ENCODE measurements at places on chromosomes 1 and 21.

GRCh38 chr1:983798-984475, 2.0 kb upstream of the PERM1 start:
- DNase-seq, result no peak

DNA sequence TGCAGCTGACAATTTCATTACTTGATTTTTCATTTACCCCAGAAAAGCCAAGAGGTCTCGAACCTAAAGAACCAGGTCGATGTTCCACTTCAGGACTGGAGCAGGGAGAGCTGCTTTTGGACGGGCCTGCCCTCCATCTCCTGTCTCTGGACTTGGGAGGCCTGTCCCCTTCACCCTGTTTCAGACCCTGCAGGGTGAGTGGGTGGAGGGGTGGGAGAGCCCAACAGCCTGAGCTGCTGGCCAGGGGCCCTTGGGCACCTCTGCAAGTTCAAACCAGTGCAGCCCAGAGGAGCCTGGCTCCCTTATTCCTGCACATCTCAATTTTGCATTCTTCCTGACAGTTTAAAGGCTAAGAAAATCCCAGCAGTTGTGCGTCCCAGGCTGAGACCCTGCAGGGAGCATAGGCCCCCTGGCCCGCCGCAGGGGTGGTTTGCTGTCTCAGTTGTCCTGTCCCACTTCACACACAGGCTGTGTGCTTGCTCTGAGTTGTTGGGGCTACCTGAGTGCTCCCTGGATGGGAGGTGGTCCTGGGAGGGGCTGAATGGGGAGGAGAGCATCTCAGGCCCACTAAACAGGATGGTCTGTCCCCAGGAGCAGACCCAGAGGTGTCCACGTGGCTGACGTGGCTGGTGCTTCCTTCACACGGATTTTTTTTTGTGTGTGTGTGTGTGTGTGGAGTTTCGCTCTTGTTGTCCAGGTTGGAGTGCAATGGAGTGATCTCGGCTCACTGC, 443.7 kb downstream of the PTPRU start:
- no peak for DNase-seq

DNA sequence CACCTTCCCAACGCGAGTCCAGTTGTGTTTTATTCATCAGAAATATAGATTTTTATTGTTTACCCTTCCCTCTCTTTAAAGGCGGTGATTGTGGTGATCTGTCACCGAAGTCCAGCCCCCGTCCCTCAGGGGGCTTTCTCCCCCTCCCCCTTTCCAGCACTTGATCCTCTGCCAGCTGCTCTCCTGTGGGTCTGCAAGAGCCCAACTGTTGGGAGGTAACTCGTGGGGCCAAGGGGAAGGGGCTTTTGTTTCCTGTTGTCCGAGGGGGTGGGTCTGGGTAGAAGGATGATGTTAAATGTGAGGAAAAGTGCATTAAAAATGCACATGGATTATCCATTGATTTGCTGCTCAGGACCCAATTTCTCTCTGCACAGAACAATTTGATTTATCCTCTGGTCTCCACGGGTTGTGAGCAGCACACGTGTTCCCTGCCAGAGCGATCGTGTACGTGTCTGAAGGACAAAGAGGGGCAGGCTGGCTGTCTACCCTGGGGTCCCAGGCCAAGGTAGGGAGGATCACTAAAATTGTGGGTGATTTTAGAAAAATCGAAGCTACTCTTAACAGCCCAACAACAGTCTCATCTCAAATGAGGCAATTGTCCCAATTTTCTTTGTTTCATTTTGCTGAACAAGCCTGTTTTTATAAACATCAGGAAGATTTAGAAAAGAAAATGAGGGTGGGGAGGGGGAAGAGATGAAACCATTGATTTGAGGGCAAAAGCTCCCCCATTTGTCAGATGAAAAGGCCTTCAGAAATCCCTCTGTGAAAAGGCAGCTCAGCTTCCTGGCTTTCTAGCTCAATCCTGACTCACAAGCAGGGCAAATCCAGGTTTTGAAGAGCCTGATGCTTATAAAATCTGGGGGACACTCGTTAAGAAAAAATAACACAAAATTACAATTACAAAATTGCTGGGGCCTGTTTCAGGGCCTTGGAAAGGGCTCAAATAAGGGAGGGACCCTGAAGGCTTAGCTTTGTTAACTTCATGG, 176.2 kb downstream of the RHOU start:
- no peak for DNase-seq

GRCh38 chr1:179099891-179100290, 18.0 kb downstream of the TOR3A start:
- DNase-seq, result no peak

GRCh38 chr1:41539418-41539805, 54.9 kb upstream of the EDN2 start:
- DNase-seq, result no peak

- DNase-seq, result peak; percentile 93
Observed at GRCh38 chr1:115302390-115302961, 35.6 kb downstream of the NGF start.

GRCh38 chr1:40311692-40312091, 5.4 kb downstream of the COL9A2 start:
- no peak for DNase-seq

- DNase-seq, result no peak
Observed at GRCh38 chr1:113875714-113876113, 4.2 kb upstream of the PTPN22 start.

DNA sequence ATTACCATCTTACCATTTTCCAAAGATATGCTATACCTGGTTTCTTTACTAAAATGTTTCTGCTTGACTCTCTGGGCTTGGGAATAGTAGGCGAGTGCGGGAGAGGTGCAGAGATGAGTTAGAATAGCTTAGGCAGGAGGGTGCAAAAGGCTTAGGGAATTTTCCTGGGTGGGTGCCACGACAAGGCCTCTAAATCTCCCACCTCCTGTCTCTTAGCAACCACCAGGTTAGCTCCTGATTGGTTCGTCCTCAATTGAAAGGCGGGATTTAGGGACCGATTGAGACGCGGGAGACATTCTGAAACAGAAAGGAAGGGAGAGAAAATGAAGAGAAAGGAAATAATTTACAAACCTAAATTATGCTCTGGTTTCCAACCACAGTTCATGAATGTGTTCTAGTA, 3.1 kb downstream of the ACKR1 start:
- no peak for DNase-seq

DNA sequence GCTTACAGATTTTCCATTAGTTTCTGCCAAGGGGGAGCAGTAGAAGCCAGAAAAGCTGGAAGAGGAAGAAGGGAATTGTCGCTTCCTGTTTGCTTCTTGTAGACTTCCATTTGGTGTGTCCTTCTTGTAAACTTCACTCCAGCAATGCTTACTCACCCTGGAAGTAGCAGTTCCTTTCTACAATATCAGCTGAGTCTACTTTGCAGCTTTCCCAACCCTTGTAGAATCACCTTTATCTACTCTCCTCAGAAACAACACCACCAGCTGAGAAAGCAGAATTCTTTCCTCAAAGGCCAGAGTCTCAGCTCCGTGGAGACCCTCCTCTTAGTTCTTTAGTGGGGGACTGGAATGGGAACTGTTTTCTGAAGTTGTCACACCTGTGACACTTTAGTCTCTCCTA, 1136.7 kb upstream of the TMPRSS15 start:
- no peak for DNase-seq

DNA sequence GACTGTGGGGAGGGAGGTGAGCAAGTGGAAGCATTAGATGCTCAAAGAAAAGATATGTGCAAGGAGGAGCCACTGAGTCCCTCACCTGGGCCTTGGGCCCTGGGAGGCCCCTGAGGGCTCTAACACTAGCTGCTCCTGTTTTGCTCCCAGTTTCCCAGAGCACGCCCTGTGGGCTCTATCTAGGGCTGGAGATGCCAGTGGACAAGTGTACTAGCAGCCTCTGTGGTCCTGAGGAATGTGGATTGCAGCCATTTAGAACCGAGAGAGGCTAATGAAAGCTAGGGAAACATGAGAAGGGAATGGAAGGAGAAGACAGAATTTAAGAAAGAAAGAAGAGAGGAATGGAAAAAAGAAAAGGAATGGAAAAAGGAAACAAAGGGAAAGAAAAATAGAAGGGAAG, 10.0 kb upstream of the TBX15 start:
- DNase-seq, result no peak

- no peak for DNase-seq
Observed at GRCh38 chr1:181531951-181532600, 48.8 kb downstream of the CACNA1E start.
